ENCODE measurements at places on chromosomes 4 and X.

GRCh38 chr4:67727124-67727850 is 26.3 kb upstream of the UBA6 start:
- DNase-seq = no peak

DNA sequence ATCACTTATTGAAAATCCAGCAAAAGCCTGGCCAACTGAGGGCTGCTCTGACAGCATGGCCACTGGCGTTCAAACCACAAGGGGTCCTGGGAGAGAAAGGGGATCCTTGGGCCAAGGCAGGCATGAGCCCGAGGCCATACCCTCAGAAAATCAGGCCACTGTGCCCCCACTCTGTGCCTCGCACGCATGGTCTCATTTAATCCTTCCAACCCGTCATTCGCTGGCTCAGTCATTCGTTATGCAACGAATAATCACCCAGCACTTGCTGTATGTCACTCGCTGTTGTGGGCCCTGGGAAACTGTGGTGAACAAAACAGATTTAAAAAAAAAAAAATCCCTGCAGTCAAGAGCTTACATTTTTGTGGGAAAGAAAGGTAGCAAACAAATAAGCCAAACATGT is 112.7 kb downstream of the BCOR start:
- DNase-seq = no peak

DNA sequence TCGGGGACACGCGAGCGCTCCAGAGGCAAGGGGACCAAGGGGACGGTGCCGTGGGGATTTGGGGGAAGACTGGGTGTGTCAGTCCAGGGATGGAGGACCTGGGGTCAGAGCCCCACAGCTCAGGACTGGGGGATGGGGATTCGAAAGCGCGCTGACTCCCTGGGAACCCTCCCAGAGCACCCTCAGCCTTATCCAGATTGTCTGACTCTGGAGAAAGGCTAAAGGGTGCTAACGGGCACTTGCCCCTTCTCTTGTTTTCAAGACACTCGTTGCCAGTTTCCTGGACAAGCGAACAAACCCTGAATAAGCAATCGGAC is 1.1 kb downstream of the DOCK11 start:
- no peak for DNase-seq

- DNase-seq = no peak
These were observed 185.3 kb upstream of the TAPT1 start for GRCh38 chr4:16411501-16412085.

DNA sequence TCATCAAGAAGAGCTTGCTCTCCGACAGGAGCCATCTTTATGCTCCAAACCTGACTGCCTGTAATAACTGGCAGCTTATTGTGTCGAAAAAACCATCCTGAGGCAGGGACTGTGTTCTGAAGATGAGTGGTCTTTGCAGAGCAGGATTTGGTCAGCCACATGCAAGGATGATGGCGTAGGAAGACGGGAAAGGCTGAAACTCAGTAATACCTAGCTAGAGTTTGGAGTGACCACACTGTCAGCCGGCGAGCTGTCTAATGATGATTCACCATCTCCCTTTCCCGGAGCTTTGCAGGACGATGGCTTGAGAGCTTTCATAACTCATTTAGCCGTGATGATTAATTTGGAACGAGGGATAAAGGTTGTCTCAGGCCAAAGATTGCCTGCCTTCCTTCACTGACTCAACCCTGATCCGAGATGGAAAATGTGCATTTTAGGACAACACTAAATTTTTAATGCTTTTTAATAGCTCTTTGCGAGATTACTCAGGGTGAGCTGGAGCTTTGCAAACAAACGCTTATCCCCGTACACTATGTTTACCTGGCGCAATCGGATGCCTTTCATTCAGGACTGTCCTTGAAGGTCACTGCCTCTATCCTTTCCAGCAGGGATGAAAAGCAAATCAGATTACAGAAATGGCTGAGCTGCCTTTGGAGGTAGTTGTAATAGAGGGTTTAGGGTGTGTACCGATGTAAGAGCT is 288.5 kb downstream of the ASMT start:
- DNase-seq = no peak

DNA sequence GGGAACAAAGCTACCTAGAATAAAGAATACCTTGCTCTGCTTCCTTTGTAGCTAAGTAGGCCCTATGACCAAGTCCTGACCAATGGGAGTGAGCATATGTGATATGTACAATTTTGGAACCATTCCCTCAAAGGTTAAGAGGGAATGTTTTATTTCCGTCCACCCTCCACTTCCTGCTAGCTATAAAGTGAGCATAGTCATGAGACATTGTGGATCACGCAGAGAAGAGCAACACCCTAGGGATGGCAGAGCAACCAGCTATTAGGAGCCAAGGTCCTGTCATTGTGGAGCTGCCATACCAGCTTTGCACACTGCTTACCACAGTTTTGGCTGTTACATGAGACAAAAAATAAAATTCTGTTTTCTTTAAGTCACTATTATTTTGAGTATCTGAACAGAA is 45.8 kb upstream of the RNF128 start:
- no peak for DNase-seq
